ENCODE measurements at places on chromosomes 16 and 17.
A peak's percentile ranks its signal among the peaks of the same experiment; 100 is the strongest.

DNA sequence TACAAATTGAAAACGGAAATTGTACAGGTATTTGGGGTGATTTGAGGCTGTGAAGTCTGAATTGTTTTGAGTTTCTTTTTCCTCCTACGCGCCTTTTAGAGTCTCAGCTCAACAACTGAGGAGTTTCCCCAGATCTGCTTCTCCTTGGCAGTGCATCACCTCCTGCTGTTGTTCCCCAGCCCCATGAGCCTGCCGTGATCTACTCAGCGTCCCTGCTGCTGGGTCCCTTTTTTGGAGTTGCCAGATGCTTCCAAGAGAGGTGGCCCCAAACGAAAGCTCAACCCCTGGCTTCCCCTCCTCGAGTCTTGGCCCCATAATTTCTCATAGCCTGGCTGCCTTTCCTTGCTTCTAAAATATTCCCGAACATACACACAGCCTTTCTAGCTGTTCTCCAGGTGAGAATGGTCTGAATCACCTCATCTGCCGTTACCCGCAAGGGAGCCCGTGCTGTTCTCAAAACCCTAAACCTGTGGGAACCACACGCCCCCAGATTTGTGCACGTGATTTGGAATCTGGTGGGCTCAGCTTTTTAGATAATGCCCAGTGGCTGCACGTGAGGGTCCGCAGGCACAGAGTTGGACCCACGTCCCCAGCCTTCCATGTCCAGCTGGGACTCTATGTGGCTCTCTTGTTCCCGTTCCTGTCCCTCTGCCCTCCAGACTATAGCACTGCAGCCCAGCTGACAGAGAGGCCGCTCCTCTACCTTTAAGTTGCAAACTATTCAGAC lies 179.1 kb upstream of the CHMP6 start:
- DNase-seq, result no peak

- no peak for DNase-seq
Measured at GRCh38 chr16:66144641-66145040, 221.8 kb upstream of the CDH5 start.

- peak; percentile 61 for DNase-seq
Measured at GRCh38 chr17:49995055-49995738, at the start of gene DLX3. Gene DLX3, minus strand, starts transcription at chr17:49995224. Its CDS starts 226 bp downstream, at chr17:49994998.

- DNase-seq, result no peak
Measured at GRCh38 chr17:70961341-70961740, 792.0 kb downstream of the KCNJ2 start.

GRCh38 chr16:14400285-14400977 lies 229.6 kb downstream of the PARN start:
- no peak for DNase-seq

GRCh38 chr16:75087375-75087979 lies 29.1 kb downstream of the LDHD start:
- DNase-seq, result peak; percentile 28

DNA sequence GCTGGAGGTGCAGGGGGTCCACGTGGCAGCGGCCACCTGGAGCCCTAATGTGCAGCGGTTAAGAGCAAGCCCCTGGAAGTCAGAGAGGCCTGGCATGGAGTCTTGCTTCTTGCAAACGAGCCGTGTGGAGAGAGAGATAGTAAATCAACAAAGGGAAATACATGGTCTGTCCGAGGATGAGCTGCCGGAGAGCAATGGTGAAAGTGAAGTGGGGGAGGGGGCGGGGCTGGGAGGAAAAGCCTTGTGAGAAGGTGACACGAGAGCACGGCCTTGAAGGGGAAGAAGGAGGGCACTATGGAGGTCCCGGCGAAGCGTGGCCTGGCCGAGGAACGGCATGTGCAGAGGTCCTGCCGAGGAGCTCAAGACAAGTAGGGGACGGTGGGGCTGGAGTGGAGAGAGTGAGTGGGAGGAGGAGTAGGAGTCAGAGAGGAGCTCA lies 6.0 kb upstream of the SERPINF1 start:
- peak; percentile 41 for DNase-seq

DNA sequence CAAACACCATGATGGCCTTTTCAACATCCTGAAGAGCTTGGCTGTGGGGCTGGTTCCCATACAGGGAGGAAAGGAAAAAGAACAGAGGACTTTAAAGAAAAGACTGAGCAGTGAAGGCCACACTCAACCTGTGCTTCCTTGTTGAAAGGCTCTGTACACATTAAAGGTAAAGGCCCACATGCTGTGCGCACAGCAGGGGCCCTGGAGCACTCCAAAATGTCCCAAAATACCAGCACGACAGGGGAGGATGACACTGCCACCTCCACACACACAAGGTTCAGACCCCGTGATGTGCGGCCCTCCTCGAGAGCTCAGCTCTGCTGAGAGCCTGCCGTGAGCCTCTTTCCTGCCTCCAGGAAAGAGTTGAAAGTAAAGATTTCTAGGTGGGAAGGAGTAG lies 36.5 kb downstream of the FANCA start:
- no peak for DNase-seq

- DNase-seq, result no peak
Measured at GRCh38 chr17:77916703-77917481, 41.6 kb upstream of the TNRC6C start.

- DNase-seq, result no peak
Measured at GRCh38 chr17:3688852-3689261, 7.1 kb downstream of the P2RX5 start.

- DNase-seq, result no peak
Measured at GRCh38 chr17:39277110-39277509, 51.4 kb upstream of the STAC2 start.

GRCh38 chr17:80163336-80163735 lies 6.5 kb upstream of the CARD14 start:
- DNase-seq, result no peak

- DNase-seq, result no peak
Measured at GRCh38 chr17:45070809-45071208, 9.7 kb downstream of the NMT1 start.

DNA sequence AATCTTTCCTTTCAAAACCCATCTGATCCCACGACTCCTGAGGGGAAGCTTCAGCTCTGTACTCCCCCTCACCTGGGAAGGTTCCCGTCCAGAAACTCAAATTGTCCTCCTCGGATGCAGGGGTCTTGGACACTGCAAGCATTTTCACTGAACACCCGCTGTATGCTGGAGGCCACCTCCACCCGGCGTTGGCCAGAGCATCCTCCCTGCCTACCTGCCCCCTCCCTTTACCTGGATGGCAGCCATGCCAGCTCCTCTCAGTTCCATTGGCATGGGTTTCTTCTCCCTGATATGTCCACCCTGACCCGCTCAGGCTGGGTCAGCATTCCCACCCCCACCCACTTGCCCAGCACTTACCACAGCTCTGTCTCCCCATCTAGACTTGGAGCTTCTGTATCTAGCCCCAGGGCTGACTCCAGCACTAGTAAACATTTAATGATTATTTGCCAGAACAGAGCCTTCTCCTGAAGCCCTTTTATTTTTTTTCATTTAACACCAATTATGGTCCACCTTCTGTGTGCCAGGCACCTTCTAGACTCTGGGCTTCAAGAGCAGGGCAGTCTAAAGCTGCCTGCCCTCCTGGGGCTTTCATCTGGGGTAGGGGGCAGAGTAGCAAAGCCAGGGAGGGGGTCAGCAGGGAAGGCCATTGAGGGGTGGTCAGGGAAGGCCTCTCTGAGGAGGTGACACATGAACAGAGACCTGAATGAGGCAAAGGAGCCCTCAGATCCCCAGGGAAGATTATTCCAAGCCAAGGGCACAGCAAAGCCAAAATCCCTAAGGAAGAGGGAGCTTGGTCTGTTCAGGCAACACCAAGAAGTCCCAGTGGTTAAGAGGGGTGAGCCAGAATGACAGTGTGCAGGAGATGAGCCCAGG lies 8.9 kb upstream of the KRT19 start:
- no peak for DNase-seq

DNA sequence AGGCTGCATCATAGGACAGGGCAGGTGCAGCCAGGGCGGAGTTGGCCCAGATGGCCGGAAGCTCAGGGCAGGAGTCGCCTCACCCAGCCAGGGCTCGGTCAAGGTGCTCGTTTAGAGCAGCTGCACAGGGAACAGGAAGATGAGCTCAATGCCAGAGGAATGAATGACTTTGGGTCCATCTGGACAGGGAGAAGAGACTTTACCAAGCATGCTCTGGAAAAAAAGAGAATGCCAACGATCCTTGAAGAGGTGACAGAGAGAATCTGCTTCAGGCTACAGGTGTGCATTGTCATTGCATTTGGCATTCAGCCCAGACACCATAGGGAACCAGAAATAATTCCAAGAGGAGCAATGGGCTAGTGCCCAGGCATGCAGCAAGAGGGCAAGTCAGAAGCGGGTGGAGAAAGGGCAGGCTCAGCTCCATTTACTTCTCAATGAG lies 6.7 kb upstream of the MPP3 start:
- DNase-seq, result no peak

All from SK-N-DZ (cell line).